ENCODE measurements at places on chromosomes 11 and 22.

GRCh38 chr11:112498701-112499100, 238.0 kb upstream of the PLET1 start:
- no peak for DNase-seq

DNA sequence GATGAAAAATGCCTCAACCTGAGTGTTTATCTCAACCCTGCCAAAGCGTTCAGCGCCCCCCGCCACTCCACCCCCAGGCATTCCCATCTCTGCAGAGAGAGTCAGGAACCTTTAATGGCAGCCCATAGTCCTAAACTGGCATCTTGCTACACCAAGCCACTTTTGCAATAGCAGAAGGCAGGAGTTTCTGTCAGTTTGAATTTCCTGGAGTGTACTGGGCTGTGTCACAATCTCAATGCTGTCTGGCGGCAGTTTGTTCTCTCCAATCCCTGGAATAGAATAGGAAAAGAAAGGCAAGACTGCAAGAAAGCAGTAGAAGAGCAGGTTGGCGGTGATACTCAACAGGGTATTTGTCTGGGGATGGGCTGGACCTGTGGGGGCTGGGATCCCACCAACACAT, 32.9 kb upstream of the FLI1 start:
- DNase-seq: no peak

- no peak for DNase-seq
These were observed 3.1 kb downstream of the KCNJ5 start for GRCh38 chr11:128894286-128894681.

GRCh38 chr11:45030778-45031177, 80.1 kb upstream of the TP53I11 start:
- DNase-seq: no peak

DNA sequence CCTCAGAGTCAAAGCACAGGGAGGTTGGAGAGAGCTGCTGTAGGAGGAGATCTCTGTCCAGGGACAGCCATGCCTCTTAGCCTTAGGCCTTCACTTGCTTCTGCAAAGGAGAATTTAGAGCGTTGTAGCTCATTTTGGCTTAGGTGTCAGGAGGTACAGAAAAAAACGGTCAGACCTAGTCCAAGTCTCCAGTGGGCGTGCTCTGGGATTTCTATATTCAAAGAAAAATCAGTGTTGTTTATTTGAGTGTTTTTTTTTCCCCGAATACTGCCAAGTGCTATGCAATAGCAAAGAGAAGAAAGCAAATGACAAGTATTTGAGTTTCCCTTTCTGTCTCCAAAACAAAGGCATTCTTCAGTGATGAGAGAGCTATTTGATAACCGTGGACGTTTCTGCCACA, 22.7 kb upstream of the OPCML start:
- no peak for DNase-seq

DNA sequence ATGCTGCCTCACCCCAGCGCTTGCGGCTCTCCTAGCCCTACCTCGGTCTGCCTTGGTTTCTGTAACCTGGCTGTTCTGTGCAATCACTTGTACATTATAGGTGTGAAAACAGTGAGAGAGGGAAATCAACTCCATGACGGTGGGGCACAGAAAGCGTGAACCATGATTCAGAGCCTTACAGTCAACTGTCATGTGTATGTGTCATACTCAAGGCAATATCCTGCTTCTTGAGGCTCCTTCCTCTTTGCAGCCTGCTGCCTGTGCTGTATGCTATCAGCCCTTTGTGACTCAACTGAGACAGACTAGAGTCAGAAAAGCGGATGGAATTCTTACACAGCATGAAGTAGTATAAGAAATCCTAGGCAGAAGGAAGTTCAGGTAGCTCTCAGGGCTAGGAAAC, 2.1 kb downstream of the NRIP3 start:
- peak; percentile 10 for DNase-seq

GRCh38 chr11:111540937-111541253, 375 bp downstream of the LAYN start:
- no peak for DNase-seq

GRCh38 chr11:1338201-1339065, 29.0 kb upstream of the TOLLIP start:
- DNase-seq: no peak

- no peak for DNase-seq
These were observed 589 bp upstream of the NDUFC2 start for GRCh38 chr11:78080084-78080817.

GRCh38 chr11:112805658-112806057, 155.6 kb upstream of the NCAM1 start:
- DNase-seq: no peak

GRCh38 chr11:20388096-20389055, 860 bp downstream of the PRMT3 start:
- no peak for DNase-seq

GRCh38 chr11:29801561-29801960, 215.3 kb downstream of the KCNA4 start:
- DNase-seq: no peak

DNA sequence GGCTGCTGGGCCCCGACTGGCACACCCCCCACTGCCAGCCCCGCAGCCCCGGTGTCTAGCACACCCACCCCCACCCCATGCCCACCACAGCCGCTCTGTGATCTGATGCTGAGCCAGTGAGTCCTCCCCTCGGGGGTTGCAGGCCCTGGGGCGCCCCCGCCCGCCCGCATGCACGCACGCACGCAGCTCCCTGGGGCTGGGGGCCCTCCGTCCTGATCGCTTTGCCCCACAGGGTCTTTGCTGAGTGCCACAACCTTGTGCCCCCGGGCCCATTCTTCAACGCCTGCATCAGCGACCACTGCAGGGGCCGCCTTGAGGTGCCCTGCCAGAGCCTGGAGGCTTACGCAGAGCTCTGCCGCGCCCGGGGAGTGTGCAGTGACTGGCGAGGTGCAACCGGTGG, 32.3 kb downstream of the MUC5B start:
- no peak for DNase-seq

GRCh38 chr22:39873965-39874364, 19.6 kb downstream of the ENTHD1 start:
- no peak for DNase-seq

DNA sequence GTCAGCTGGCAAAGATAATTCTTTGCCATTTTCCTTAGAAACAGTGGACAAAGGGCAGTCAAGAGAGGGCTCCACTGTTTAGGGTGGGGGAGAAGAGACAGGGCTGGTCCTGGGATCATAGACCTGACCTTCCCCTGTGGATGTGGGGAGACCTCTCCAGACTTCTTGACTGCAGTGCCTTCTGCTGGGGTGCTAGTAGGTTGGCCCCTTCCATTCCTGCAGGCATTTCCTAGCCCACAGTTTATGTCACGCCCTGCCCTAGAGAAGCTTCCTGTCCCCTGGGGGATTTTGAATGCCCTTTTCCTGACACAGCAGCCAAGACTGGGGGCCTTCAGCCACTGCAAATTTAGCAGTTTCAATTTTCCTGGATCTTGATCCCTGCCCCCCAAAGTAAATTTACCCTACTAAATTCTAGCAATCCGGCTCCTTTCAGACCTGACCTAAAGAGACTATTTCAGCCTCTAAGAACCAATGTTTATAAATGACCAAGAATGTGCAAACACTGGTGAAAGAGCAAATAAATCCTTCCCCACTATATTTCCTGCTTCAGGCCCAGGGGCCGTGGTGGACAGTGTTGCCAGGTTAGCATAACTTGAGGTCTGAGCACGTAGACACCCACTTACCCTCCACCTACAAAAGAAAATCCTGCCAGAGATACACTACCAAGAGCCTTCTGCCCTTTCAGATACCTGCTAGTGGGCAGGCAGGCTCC, 58.4 kb downstream of the PPFIBP2 start:
- no peak for DNase-seq

GRCh38 chr11:115060840-115061239, 382.5 kb downstream of the NXPE2 start:
- DNase-seq: no peak

GRCh38 chr11:7971846-7972245, 6.6 kb upstream of the NLRP10 start:
- DNase-seq: no peak

- DNase-seq: no peak
These were observed 174.2 kb upstream of the PDGFD start for GRCh38 chr11:104338186-104338585.

DNA sequence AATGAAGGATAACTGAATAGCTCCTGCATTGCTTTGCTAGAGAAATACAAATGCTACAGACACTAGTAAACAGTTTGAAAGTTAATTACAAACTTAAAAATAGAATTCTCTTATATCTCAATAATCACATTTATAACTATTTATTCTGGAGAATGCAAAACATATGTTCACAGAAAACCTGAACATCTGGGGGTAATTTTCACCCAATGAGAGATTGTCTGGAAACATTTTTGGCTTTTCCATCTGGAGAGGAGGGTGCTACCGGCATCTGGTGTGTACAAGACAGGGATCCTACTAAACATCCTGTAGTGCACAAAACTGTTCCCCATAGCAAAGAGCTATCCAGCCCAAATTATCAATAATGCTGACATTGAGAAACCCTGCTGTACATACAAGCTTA, 378.4 kb upstream of the CHORDC1 start:
- no peak for DNase-seq

- DNase-seq: no peak
These were observed 2.5 kb downstream of the DCHS1 start for GRCh38 chr11:6653097-6653496.

GRCh38 chr22:41387341-41387740, 5.6 kb downstream of the TEF start:
- no peak for DNase-seq

DNA sequence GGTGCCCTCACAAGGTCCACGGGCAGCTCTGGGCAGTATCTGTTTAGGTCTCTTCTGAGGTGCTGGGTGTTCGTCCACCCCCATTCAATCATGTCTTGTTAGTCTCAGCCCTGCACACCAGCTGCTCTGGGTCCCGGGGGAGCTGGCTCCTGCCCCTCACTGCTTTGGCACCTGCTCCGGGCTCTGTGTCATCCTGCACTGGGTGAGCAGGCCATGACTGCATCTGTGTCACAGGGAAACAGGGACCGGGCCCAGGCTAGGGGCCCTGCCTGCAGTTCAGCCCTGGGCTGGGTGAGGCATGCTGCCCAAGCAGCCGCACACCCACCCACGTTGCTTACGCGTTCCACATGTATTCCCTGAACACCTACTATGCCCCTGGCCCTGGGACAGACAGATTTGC, 43.9 kb downstream of the ELFN2 start:
- no peak for DNase-seq

DNA sequence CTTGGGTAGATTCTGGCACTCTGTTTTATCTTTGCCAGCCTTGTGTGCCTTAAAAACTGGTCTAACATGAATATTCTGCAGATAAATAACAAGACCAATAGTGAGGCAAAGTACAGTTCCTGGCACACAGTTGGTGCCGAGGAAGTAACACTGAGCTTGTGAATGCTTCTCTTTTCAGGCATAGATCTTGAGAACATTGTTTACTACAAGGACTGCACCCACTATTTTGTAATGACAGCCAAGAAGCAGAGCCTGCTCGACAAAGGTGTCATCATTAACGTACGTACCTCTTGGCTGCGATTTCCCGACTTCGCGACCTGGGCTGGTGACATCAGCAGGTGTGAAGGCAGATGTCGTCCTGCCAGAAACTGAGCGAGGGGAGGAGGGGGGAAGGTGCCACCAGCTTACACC, 105.7 kb downstream of the MICAL2 start:
- no peak for DNase-seq

DNA sequence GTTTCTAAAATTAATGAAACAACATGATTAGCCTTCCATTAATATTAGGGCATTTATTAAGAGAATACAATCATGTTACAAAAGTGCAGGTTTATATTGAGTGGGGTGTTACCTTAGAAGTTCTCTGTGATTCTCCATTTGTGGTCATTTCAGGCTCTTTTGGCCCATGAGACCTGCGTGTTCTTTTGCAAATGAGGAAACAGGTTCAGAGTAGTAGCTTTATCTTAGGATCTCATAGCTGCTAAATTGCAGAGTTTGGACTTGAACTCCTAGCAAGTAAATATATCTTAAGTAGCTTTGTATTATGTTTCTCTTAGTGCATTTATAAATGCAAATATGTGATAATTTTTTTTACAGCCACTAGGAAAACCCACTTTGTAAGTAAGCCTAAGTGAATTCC, 18.3 kb downstream of the FAR1 start:
- no peak for DNase-seq

- no peak for DNase-seq
These were observed 191.4 kb downstream of the HIPK3 start for GRCh38 chr11:33448461-33449130.

DNA sequence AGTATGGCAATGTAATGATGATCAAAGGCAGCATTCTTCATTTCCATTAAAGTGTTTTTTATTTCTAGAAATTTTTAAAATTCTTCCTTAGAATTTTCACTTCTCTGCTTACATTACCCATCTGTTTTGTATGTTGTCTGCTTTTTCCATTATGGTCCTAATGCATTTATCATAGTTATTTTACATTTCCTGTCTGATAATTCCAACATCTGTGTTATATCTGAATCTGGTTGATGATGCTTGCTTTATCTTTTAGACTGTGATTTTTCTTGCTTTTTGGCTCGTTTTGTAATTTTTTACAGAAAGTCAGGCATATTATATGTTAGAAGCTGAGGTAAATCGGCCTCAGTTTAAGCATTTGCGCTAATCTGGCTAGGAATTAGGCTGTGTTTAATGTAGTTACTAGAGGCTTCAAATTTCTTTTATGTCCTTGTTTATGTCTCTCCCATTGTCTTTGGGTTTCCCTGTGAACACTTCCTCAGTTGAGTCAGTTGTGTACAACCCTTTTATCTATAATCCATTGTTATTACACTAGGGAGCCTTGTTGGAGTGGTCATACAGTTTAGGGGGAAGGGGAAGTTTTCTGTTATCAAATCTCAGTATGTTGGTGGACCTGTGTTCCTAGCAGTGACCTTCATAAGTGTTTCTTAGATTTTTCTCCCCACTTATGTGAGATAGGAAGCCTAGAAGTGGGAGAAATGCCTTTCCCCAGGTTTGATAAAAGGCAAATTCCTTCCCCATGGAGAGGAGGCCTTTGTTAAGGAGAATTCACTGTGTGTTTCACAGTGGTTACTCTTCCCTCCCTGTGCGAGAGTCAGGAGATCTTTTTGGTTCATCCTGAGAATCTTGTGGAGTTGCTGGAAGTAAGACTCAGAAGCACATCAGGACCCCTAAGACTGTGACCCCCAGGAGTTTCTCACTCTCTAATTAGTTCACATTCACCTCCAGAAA, 437.5 kb downstream of the INSC start:
- DNase-seq: no peak

- no peak for DNase-seq
These were observed 20.3 kb downstream of the MB start for GRCh38 chr22:35596821-35597220.

GRCh38 chr11:11770296-11770695, 71.5 kb upstream of the USP47 start:
- DNase-seq: no peak

GRCh38 chr22:37080438-37080837, 28.9 kb downstream of the KCTD17 start:
- DNase-seq: no peak

GRCh38 chr11:2091112-2091746, 48.0 kb downstream of the IGF2 start:
- DNase-seq: no peak

DNA sequence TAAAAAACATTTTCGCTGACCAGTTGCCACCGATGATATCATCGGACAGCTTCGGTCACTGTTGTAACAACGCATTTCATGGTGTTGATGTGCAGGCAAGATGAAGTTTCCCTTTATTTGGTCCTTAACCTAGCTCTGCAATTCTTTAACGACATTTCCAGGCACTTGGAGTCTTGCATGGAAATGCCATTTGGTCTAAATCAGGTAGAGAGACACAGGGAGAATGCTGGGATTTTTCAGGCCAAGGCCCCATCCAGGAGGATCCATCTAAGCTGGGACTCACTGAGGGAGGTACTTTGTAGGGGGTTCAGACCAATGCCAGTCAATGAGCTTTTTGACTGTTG, 121.5 kb upstream of the RCN1 start:
- DNase-seq: no peak

- no peak for DNase-seq
These were observed 33.3 kb upstream of the CACNG2 start for GRCh38 chr22:36736701-36737320.

All from activated naive CD4-positive, alpha-beta T cell (primary cell).